ENCODE measurements at places on chromosomes 12 and 14. TPM values are rescaled to one million over a fixed set of nuclear protein-coding genes. Genes with fewer than 3 reads are reported as not detected.

- no peak for DNase-seq
These were observed 500.6 kb upstream of the NOVA1 start for GRCh38 chr14:27098451-27098850.

MUCL1 gene
- not detected for total RNA-seq

DNA sequence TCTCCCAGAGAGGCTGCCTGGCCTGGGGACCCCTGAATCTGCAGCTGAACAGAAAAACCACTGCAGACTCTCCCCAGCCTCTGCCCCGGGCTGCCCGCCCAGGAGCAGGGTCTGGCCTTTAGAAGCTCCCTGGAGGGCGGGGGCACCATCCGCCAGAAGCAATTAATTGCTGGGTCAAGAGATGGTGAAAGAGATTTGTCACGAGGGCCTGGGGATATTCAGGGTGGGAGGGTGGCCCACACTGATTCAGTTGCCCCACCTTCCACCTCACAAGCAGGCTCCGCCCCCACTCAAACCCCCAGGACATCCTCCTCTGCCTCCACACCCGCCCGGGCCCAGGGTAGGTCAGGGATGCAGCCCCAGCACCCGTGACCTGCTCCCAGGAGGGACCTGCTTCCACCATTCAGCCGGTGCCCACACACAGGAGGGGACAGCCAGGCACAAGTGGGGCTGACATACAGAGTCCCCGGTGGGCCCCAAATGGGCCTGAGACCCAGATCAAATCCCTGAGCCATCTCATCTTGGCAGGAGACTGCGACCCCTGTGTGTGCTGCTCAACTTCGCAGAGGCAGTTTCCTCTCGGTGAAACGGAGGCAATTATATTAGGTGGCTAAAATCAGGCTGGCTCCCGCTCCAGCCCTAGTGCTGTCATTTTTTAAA, 23.0 kb downstream of the NCOR2 start:
- DNase-seq, result no peak

HELB gene
- total RNA-seq, result 0.79 TPM

OR10P1 gene
- total RNA-seq, result not detected

DNA sequence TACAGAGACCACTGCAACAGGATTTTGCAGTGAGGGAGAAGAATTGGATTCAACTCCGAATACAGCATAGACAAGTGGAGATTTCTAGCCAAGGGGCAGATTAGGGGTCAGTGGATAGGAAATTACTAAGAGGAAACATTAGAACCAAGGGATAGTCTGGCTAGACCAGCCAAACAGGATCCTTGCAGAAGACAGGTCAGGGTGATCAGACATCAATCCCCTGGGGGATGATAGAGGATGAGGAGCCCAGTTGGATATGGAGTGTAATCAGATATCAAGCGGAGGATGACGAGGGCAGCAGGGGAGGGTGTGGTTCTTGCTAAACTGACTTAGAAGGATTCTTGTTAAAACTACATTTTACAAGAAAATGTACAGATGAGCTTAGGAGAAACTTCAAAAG, 424.4 kb downstream of the DAD1 start:
- DNase-seq, result no peak

DNA sequence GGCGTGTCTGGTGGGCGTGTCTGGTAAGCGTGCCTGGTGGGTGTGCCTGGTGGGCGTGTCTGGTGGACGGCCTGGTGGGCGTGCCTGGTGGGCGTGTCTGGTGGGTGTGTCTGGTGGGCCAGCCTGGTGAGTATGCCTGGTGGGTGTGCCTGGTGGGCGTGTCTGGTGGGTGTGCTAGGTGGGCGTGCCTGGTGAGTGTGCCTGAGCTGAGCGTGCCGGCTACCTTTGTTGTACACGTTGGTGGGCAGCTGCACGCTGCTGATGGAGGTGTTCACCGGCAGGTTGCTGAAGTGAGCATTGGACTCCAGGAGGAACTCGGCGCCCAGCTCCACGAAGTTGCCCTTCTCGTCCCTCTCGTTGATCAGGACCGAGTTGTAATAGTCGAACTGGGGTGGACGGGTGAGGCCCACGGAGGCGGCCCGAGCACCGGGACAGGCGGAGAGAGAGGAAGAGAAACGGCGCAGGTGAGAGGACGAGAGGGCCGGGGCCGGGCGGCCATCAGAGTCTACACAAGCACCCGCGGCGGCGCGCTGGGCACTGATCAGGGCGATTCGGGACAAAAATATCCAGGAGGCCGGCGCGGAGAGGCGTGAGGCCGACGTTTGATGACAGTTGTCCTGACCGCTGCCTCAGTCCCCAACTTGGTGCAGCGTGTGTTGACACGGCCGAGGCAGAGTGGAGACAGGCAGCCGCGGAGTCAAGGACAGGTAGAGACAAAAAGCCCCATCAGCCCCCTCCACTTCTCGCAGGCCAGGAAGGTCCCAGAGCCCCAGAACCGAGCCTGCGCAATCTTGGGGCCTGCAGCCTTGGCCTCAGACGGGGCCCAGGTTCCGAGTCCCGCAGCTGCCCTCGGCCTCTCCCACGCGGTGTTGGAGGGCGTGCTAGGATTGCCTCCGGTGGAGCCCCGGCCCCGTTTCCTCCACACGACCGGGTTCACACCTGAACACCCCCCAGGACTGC, 10.5 kb downstream of the CACNA2D4 start:
- DNase-seq, result no peak

DNA sequence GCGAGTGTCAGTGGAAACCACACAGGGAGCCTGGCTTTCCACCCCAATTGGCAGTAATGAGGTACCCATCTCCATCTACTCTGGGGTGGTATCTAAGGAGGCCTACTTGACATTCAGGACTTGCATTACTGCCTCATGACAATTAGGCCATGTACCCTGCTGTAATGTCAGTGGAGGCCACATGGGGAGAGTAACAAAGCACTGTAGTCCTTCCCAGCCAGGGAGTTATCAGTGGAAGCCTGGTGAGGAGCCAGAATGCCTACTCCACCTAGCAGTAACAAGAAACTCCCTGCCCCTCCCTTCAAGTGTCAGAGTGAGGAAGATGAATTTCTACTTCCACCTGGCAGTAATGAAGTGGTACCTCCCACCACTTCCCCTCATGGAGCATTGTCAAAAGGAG, 12.5 kb downstream of the TIMM9 start:
- DNase-seq, result no peak

GRCh38 chr14:96138241-96138640, 66.4 kb upstream of the BDKRB2 start:
- DNase-seq, result no peak

ZBTB39 gene
- total RNA-seq, result 7.4 TPM

DNA sequence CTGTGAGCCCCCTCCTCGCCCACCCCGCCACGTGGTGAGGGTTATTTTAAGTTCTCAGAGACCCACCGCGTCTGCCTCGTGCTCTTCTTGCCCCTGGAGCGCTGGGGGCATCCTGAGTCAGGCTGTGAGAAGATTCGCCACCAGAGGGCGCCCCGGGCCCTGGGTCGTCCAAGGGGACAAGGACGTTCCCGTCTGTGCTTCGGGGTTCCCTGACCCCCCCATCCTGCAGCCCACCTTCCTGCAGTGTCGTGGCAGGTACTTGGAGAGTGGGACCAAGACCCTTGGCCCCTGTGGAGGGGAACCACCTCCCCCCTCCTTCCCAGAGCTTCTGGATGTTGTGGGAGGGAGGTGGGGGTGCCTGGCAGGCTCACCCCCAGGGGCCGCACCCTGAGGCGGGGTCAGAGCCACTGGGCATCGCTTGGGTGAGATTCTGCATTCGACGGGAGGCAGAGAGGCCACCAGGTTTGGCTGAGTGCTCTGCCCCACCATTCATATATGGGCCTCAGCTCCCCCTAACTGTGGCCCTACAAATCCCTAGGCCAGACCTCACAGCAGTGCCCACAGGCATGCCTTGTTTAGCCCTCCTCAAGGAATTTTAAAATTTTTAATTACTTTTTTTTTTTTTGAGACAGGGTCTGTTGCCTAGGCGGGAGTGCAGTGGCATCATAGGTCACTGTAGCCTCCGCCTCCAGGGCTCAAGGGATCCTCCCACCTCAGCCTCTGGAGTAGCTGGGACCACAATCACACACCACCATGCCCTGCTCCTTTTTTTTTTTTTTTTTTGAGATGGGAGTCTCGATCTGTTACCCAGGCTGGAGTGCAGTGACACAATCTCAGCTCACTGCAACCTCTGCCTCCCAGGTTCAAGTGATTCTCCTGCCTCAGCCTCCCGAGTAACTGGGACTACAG, 17.0 kb downstream of the RHOF start:
- DNase-seq, result no peak

DNA sequence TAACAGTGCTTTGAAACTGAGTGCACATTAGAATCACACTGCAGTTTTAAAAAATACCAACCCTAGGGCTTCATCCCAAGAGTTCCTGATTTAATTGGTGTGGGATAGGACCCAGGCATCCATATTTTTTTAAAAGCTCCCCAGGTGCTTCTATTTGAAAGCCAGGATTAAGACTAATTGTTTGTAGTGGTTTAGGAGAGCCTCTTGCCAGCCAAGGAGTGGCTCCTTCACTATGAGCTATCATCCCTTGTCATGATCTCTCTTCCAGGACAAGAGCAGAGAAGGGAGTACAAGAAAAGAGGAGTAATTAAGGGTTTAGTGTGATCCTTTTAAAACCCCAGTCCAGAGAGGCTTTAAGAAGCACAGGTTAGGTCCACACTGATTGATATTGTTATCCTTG, 178.0 kb downstream of the CAND1 start:
- no peak for DNase-seq

DGLUCY gene
- 51.4 TPM for total RNA-seq

DNA sequence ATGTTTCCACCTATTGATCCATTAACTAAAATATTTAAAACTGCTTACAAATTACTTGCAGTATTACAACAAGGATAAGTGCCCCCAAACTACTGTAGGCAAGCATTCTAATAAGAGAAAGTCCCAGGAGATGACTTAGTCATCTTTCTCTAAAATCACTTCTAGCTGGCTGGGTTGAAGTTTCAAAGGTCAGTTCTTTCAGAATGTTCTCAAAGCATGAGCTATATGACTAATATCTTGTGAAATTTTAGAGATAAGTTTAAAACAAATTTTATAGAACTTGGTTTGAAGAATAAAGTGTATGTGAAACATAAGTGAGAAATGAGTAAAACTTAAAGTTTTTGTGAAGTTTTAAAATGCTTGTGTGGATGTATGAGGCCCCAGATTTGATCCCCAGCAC, 24.3 kb upstream of the OR6J1 start:
- DNase-seq, result no peak

GRCh38 chr12:5154091-5154490, 110.4 kb downstream of the KCNA5 start:
- no peak for DNase-seq

Data from pulmonary artery endothelial cell (primary cell).